Skeletal muscle cell (primary cell): ENCODE measurements at places on chromosomes 4 and X.

GRCh38 chr4:34139346-34139745, 2105.0 kb downstream of the ARAP2 start:
- DNase-seq, result no peak

- DNase-seq, result no peak
Measured at GRCh38 chrX:105865709-105866108, 43.4 kb downstream of the NRK start.

DNA sequence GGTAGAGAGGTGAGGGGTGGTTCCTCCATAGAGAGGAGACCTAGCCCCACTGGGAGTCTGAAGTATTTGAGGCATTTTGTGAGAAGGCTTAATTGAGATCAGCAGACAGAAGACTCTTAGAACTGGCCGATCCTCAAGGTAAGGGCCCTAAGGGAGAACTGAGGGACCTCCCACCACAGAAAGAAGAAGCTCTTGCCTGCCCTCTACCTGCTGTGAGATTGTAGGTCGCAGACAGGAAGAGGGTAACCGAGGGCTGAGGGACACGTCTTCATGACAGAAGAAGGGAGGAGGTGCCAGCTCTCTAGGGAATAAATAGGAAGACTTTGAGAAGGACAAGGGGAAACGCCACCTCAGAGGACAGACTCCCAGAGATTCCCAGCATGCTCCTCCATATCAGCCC, 24.1 kb upstream of the MAGEC1 start:
- DNase-seq, result no peak

DNA sequence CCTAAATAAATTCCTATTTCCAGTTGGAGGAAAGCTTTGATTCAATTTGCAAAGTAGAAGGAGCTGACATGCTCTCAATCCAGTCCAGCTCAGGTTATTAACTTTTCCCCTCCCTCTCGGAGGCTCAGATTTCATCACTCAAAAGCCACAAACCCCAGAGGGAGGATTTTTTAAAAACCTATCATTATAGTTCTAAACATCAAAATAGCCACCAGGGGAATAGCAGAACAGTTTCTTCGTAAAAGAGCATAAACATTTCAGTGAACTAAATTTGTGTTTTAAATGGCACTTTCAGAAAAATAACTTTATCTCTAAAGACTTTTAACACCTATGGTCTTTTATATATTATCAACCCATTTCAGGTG, 8.8 kb downstream of the GPRIN3 start:
- no peak for DNase-seq

DNA sequence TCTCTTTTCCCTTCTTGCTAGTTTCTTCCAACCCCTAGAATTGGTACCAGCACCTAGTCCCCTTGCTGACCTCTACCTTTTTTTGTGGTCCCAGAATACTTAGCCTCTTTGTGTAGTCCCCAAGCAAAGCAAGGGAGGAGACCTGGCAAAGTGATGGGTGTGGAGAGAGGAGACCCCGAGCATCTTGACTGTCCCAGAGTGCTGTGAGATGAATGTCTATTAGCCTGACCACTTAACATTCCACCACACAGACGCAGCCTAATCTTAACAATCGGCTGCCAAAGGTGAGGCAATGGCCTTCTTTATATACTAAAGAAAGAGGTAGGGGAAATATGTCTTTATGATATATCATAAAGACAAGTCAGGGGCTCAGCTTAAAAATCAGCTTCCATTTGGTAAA, 55.9 kb downstream of the TRIM2 start:
- DNase-seq, result no peak

GRCh38 chr4:165096776-165097175, 15.9 kb downstream of the TMEM192 start:
- DNase-seq, result no peak

GRCh38 chr4:48356355-48356754, 15.0 kb downstream of the SLAIN2 start:
- no peak for DNase-seq

DNA sequence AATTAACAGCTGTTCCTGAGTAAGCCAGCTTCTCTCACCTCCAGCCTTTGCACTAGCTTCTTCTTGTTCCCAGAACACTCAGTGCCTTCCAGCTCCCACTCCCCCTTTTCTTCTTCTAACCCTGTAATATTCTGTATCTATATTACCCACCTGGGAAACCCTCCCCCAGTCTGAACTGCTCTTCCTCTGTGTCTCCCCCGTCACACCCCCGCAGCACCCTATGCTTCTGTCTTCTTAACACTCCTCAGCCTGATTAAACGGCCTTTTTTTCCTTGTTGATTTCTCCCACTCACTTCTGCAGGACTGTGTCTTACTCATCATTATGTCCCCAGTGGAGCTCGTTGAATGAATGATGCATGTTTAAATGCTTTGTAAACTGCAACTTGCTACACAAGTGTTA, 9.0 kb upstream of the LONRF3 start:
- DNase-seq, result no peak

GRCh38 chr4:48017108-48017571, 568 bp downstream of the NIPAL1 start:
- peak; percentile 36 for DNase-seq

GRCh38 chrX:24100713-24101112, 46.0 kb downstream of the EIF2S3 start:
- DNase-seq, result peak; percentile 47

- no peak for DNase-seq
Measured at GRCh38 chrX:68684291-68684918, 36.9 kb downstream of the STARD8 start.

- no peak for DNase-seq
Measured at GRCh38 chrX:124940531-124940930, 379.1 kb upstream of the TEX13C start.
